CD8-positive, alpha-beta memory T cell (primary cell): ENCODE measurements at places on chromosomes 1 and 21. TPM values are rescaled to one million over a fixed set of nuclear protein-coding genes. Genes with fewer than 3 reads are reported as not detected.

Gene EFHD2
- total RNA-seq = 64.7 TPM

- DNase-seq = no peak
These were observed at the start of gene MSH4 for GRCh38 chr1:75796376-75797272. TSS of gene MSH4 (plus strand) at chr1:75796882. CDS start at chr1:75796986, 104 bp downstream.

GRCh38 chr1:36924282-36924811 lies 110.0 kb downstream of the GRIK3 start:
- DNase-seq = no peak

Gene KCNK1
- total RNA-seq = 1.4 TPM

DNA sequence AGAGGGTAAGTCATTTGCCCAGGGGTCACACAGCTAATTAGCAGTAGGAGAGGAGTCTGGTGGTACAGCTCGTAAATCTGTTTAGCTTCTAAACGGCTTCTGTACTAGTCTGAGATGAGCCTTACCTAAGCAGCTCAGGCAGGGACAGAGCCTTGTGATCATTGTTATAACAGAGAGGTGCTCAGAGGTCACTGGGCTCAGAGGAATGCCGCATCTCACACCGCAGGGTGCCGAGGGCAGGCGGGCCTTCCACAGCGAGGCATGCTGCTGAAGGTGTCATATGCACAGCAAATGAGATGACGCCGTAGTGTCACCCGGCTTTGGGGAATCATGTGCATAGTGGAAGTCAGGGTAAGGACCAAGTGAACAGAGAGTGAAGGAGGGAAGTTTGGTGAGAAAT lies 305.2 kb upstream of the FMN2 start:
- DNase-seq = no peak
